ENCODE measurements at places on chromosomes 6 and 20. TPM values are rescaled to one million over a fixed set of nuclear protein-coding genes. Genes with fewer than 3 reads are reported as not detected.

GPR6 gene
- not detected for total RNA-seq

FBXL4 gene
- 14.7 TPM for total RNA-seq

PRDM1 gene
- total RNA-seq, result 1.4 TPM

DNA sequence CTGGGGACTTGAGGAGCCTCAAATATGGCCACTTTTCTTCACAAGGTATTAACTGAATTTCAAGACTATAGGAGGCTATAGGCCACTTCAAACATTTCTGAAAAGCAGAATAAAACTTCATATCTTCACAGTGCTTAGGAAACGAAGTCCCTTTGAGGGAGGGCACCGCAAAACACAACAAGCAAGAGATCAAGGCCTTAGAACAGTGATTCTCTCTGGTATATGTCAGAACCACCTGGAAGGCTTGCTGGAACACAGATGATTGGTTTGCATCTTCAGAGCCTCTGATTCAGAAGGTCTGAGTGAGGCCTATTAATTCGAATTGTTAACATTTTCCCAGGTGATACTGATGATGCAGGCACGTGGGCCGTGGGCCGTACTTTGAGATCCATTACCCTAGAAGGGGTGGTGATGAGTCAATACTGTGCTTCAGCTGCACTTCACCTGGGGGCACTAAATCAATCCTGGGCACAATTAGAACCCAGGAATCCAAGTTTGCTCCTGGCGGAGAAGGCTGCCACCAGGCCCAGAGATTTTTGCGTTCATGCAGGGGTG, 10.7 kb downstream of the SUN5 start:
- no peak for DNase-seq

DNA sequence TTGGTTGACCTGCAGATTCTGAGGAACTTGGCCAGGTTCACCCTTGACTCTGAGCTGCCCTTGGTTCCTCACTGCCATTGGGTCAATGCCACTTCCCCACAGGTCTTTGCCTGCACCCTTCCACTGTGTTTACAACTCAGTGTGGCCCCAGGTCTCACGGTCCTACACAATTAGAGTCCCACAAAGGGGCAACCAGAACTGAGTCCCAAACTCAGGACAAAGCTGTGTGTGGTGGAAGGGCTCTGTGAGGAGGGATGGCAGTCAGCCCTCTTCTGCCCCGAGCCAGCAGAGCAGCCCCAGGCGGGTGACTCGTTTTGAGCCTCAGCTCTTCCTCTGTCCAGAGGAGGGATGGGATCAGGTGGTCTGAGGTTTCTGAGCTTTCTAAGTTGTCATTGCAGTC, 69.5 kb downstream of the NPEPL1 start:
- no peak for DNase-seq

GRCh38 chr6:164039954-164040375, 625.4 kb downstream of the QKI start:
- DNase-seq, result no peak
